ENCODE measurements at places on chromosomes 16 and 17.
A peak's percentile ranks its signal among the peaks of the same experiment; 100 is the strongest.

DNA sequence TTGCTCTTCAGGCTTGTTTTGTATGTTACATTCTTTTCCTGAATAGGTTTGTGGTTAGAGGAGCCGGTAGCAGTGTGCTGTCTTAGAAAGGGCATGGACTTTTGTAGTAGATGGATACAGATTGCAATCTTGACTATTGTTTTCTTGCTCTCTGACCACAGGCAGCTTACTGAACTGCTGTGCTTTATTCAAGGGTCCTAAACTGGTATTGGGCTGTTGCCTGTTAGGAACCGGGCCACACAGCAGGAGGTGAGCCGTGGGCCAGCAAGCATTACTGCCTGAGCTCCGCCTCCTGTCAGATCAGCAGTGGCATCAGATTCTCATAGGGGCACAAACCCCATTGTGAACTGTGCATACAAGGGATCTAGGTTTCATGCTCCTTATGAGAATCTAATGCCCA lies 373.9 kb downstream of the CPPED1 start:
- DNase-seq, result no peak

DNA sequence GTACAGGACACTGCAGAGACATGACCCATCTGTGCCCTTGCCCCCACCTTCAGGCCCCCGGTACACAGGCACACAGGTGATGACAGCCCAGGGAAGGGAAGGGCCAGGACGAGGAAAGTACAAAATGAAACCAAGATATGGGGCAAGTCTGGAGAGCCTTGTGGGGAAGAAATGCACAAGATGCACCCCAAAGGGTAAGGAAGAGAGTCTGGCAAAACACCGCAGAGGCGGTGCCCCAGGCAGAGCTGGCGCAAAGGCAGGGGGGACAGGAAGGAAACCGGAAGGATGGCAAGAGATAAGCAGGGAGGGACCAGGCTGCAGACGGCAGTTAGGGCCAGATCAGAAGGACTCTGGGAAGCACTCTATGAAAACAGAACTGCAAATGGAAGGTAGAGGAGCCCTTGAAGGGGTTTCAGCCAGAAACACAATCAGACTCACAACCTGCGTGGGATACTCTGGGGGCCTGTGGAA lies 81.4 kb downstream of the SLC39A11 start:
- peak; percentile 10 for DNase-seq

- peak; percentile 89 for DNase-seq
Observed at GRCh38 chr16:79269211-79269863, 331.2 kb downstream of the MAF start.

DNA sequence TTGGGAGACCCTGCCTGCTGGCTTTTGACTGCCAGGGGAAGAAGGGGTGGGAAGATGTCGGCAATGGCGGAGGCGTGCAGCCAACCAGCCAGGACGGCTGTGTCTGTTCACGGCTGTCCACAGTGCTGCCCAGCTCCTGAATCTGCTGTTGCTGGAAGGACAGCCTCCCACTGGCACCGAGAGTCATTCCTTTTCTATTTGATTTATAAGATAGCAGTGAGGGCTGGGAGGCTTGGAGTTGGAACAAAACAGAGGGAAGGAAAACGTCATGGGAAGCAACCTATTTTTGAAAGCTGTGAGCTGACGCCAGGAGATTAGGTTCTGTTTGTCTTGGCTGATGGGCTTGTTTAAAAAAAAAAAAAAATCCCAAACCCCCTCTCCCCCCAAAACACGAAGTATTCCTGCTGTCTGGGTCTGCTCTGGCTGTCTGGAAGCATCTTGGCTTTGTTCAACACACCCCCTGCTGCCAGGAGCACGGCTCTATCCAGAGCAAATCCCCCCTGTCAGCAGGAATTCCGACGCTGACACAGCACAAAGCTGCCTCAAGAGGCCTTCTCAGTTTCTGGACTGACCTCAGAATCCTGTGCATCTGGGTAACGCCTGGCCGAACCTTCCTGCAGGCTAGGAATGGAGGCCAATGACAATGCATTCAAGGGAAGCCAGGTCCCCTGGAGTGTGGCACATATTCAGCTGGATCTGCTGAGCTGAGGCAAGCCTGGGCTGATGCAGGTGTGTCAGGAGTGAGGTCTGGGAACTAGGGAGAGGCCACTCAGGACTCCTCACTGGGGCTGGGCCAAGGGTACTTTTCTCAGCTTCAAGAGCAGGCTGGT lies 41.0 kb upstream of the SREBF1 start:
- DNase-seq, result no peak

DNA sequence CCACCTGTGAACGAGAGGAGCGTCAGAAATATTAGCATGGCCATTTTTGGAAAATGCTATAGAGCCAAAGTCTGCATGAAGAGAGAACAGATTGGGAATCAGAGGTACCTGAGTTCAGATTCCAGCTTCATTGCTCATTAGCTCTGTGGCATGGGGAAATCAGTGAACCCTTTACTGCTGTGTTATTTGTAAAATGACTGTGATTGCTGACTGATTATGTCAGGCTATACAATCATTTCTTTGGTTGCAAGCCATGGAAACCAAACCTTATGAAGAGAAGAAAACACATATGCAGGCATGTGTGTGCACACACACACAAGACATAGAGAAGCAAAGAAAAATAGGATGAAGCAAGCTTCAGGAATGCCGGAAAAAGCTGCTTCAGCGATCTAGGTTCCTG lies 101.4 kb upstream of the HSBP1 start:
- no peak for DNase-seq

GRCh38 chr17:9361188-9361955 lies 214.2 kb downstream of the STX8 start:
- DNase-seq, result no peak

- peak; percentile 41 for DNase-seq
Observed at GRCh38 chr17:27846042-27846655, 45.8 kb upstream of the NOS2 start.

GRCh38 chr16:35753559-35754390 lies 2294.4 kb downstream of the TP53TG3F start:
- no peak for DNase-seq

GRCh38 chr17:72432143-72432621 lies 311.4 kb downstream of the SOX9 start:
- no peak for DNase-seq

GRCh38 chr16:64589836-64590235 lies 532.0 kb downstream of the CDH11 start:
- DNase-seq, result no peak

GRCh38 chr16:23651943-23652468 lies 10.7 kb downstream of the DCTN5 start:
- DNase-seq, result peak; percentile 21

DNA sequence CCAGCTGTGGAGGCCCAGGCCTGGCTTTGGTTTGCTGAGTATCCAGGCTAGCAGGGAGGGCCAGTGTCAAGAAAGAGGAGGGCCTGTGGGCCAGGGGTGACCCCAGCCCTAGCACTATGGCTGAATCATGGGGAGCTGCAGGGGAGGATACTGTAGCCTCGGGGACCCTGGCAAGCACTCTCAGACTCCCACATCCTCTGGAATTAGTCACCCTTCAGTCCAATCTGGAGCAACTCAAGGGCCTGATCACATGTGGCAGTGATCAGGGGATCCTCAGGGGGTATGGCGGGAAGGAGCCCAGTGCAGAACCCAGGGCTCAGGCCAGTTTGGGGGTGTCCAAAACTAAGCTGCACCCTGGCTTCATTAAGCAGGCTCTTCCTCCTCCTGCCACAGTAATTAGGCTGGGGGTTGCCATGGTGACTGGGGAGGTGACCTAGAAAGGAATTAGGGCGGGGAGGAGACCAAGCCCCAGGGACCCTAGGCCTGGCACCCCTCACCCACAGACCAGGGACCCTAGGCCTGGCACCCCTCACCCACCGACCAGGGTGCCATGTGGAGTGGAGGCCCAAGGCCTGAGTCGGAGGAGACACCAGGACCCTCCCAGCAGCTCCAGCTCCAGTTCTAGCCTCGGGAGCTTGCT lies 5.8 kb downstream of the NLGN2 start:
- DNase-seq, result no peak

Measured in activated CD4-positive, alpha-beta memory T cell treated with anti-CD3 and anti-CD28 coated beads for 36 hours (primary cell).